ENCODE measurements at places on chromosomes 7 and 10.

DNA sequence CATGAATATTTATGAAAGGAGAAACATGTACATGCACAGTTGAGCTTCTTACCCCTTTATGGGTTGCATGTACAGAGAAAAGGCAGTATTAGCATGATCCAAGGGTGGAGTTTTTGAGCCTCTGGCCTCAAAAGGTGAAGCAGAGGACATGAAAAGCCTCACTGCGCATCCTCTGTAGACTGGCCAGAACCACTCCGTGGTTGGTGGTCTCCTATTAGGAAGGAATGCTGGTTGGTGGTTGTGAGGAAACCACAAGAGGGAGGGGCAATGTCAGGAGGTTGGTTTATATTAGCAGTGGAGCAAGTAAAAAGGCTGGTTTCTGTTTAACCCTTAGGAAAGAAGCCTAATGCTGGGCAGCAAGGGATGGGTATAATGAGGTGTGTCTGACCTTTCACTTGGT lies 37.5 kb downstream of the AHCYL2 start:
- no peak for DNase-seq

GRCh38 chr7:148575640-148576411 lies 14.7 kb upstream of the C7orf33 start:
- DNase-seq, result peak; percentile 16

DNA sequence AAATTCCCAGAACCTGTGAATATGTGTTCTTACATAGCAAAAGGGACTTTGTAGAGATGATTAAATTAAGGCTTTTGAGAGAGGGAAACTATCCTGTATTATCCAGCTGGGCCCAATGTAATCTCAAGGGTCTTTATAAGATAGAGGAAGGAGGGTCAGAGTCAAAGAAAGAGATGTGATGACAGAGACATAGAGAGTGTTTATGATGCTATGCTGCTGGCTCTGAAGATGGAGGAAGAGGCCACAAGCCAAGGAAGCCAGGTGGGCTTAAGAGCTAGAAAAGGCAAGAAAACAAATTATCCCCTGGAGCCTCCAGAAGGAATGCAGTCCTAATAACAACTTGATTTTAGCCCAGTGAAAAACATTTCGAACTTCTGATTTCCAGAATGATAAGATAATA lies 15.3 kb upstream of the SKAP2 start:
- DNase-seq, result no peak

DNA sequence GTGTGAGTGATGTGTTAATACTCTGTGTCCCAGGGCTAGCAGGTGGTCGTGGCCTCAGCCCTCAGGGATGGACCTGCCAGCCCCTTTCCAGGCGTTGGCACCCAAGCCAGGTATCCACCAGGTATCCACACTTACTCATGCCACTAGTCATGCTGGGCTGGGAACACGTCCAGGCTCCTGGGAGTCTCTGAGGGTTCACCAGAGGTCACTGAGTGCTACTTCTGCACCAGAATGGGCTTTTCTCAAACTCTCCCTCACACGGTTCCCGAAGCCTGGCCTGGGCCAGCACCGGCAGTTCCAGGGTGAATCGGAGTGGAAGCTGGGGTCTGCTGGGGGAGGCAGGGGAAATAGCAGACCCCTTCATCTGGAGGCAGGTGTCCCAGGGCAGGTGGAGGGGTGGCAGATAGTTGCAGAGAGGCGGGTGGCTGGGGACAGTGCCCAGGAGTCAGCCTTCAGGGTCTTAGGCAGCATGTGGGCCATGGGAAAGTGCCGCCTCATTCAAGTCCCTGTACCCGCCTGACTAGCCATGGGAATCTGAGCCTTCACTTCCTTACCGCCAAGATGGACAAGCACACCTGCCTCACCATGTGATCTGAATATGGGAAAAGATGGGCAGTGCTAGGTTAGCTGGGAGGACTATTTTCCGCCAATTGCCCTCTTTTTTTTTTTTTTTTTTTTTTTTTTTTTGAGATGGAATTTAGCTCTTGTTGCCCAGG lies 95.5 kb upstream of the GTF2I start:
- no peak for DNase-seq

DNA sequence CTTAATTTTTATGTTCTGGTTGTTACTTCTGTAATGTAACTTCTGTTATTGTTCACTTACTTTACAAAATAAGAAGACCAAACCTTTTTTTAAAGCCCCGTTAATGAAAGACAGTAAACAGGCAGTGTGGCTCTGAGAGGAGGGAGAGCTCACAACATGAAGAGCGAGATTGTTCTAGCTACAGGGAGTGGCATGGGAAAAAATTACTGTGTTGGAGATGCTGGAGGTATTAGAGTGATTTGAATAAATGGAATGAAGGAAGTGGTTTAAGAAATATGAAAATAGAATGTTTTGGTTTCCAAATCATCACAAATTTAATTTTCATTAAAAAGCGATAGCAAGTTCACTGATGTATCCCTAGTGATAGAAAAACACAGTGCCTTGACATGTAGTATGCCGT lies 31.8 kb downstream of the REEP3 start:
- peak; percentile 64 for DNase-seq

GRCh38 chr7:50608196-50608906 lies 43.1 kb upstream of the DDC start:
- no peak for DNase-seq

- DNase-seq, result no peak
Measured at GRCh38 chr7:46490406-46490805, 569.3 kb upstream of the IGFBP3 start.

DNA sequence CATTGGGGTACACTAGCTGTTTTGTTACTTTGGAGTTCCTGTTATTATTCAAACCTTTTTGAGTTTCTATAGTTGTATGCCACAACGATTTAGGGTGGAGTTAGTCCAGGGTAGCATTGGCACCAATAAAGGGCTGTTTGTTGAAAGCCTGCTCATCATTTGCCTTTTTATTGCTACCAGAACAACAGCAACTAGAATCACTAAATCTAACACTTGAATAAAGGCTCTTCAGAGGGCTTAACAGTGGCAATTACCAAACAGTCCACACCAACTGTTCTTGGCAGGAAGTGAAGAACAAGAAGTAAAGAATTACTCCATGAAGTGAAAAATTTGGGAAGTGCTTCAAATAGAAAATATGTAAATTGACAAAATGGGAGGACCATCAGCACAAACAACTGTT lies 621.4 kb downstream of the PHTF2 start:
- DNase-seq, result no peak

DNA sequence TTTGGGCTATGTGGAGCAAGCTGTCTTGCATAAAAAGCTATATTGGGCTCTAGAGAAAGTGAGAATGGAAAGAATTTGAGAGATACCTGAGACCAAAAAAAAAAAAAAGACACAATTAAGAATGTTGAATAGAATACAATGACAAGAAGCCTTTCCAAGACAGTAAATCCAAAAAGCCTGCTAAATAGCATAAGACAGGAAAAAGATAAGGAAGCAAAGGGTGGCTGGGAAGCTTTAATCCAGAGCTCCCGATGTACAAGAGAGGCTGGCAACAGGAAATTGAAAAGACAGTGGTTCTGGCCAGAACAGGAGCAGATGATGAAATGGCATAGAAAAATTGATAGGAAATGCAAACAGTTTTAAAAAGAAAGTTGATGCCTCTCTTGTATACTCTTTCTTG lies 174.9 kb downstream of the CACNA2D1 start:
- no peak for DNase-seq

GRCh38 chr7:136139417-136139816 lies 162.3 kb upstream of the MTPN start:
- no peak for DNase-seq

GRCh38 chr10:124091646-124092249 lies 1.6 kb downstream of the CHST15 start:
- no peak for DNase-seq

GRCh38 chr10:61701055-61701705 lies 38.5 kb downstream of the CABCOCO1 start:
- no peak for DNase-seq

- DNase-seq, result no peak
Measured at GRCh38 chr7:83036130-83036529, 126.6 kb downstream of the PCLO start.

- no peak for DNase-seq
Measured at GRCh38 chr7:102469351-102469971, 4.7 kb downstream of the LRWD1 start.

- DNase-seq, result no peak
Measured at GRCh38 chr10:33661580-33662336, 327.3 kb upstream of the NRP1 start.

DNA sequence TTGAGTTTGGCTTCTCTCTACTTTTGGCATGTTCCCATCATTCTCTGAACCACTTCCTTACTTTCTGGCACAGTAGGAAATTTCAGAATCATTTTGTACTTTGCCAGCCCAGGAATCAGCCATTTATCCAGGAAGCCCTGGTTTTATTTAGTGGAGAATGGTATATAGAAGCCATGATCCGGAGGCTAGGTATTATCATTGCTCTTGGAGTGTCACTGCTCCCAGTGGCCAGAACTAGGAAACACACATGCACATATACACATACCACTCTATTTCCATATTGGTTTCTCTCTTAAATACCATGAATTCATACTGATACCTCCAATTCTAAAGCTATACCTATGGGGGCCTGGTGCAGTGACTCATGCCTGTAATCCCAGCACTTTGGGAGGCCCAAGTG lies 36.3 kb downstream of the SUFU start:
- DNase-seq, result no peak

- DNase-seq, result no peak
Measured at GRCh38 chr10:19815036-19815730, 1.0 kb upstream of the PLXDC2 start.

GRCh38 chr7:85479918-85480643 lies 293.2 kb upstream of the SEMA3D start:
- no peak for DNase-seq

DNA sequence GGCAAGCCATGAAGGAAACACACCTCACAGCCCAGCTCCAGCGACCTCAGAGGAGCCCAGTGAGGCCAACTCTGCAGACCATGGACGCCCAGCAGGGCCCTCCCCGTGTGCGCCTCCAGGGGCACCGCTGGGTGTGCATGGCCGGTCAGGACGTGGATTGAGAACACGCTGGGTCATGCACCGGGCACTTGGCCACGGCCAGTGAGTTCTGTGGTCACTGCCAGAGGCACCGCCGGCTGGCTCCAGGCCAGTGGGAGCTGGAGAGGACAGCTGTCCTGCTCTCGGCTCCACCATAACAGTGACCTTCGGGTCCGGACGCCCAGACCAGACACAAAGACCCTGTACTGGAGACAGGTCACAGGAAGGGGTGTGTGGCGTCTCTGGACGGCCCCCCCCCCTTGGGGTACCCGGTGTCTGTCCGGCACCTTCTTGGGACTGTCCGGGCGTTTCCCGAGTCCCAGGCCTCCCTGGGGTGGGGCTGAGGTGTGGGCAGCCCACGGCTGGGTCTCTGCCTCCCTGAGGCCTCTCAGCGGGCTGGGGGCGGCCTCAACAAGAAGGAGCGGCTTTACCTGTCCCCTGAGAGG lies 50.4 kb upstream of the NKX6-2 start:
- DNase-seq, result no peak

GRCh38 chr7:157691586-157692459 lies 355.0 kb downstream of the DNAJB6 start:
- no peak for DNase-seq

DNA sequence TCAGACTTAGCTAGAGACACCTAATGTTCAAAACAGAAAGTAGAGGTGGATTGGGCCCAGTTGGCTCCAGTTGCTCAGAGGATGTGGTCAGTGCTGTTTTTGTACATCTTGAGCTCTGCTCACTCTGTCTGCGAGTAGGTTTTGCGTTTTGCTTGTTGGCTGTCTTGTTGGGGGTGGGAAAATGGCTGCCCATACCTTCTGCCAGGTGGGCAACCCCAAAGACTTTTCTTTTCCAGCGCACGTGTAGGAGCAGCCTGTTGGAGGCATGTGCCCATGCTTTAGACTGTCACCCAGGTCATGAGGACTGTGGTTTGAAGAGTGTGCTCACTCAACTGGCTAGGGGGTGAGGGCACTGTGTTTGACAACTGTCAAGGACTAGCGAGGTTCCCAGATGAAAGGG lies 73.9 kb downstream of the KAT6B start:
- no peak for DNase-seq

DNA sequence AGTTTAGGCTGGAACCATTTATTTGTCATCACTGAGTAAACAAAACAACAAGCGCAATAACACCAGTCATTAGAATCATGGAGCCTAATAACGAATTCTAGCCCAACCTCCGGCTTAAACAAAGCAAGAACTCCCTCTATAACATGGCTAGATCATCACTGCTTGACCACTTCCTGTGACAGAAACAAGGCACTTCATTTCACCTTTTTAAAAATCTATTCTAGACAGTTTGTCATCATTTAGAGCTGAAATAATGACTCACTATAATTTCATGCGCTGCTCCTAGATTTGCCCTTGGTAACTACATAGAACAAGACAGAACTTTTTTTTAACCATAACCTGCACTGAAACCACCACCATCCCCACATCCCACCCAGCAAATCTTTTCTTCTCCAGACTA lies 81.3 kb downstream of the OSBPL3 start:
- no peak for DNase-seq

DNA sequence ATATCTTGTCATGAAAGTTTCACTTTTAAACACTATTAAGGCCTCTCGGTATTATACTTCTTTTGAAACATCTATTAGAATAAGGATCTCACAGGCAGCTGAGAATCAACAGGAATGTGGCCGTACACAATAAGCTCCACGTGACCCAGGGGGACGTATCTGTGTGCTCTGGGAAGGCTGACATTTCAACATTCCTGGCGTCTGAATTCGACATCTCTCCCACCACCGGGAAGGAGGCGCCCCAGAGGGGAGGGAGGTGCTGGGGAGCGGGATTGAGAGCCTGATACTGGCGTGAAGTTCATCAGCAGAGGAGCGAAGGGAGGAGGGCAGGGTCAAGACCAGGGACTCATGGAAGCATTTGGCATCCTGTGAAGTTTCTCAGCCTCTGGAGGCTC lies 401.3 kb downstream of the DNAJB6 start:
- DNase-seq, result no peak

- no peak for DNase-seq
Measured at GRCh38 chr7:16609842-16610450, 35.6 kb downstream of the ANKMY2 start.

- no peak for DNase-seq
Measured at GRCh38 chr10:75394221-75394620, 7.3 kb downstream of the ZNF503 start.

- DNase-seq, result no peak
Measured at GRCh38 chr7:100467638-100468373, 3.7 kb upstream of the SPACDR start.

GRCh38 chr10:126921974-126922525 lies 16.8 kb downstream of the DOCK1 start:
- no peak for DNase-seq

- DNase-seq, result no peak
Measured at GRCh38 chr10:63843107-63843506, 321.9 kb downstream of the REEP3 start.

GRCh38 chr10:30491204-30491915 lies 57.4 kb downstream of the MAP3K8 start:
- no peak for DNase-seq

DNA sequence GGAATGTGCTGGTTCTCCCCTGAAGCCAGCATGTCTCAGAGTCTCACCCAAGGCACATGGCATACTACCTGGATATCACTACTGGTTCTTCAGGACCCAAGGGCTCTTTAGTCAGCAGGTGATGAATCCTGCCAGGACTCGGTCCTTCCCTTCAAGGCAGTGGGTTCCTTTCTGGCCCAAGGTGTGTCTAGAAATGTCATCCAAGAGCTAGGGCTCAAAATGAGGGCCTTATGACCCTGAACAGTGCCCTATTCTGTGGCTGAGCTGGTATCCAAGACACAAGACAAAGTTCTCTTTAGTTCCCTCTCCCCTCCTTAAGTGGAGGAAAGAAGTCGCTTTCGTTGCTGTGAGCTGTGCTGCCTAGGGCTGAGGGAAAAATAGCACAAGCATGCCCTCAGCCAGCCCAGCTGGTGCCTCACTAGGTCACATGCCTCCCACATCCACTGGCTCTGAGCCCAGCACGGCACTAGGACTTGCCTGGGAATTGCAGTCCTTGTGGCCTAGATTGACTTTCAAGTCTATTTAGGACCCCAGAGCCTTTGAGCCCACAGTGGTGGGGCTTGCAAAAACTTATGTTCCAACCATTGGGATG lies 106.0 kb downstream of the BMS1 start:
- DNase-seq, result no peak

All from HS-5 (cell line).